ENCODE measurements at places on chromosomes 6 and 20.

GRCh38 chr6:163146036-163146435, 268.5 kb upstream of the QKI start:
- no peak for DNase-seq

- DNase-seq, result peak; percentile 55
These were observed 522 bp upstream of the EPB41L1 start for GRCh38 chr20:36153736-36154699.

DNA sequence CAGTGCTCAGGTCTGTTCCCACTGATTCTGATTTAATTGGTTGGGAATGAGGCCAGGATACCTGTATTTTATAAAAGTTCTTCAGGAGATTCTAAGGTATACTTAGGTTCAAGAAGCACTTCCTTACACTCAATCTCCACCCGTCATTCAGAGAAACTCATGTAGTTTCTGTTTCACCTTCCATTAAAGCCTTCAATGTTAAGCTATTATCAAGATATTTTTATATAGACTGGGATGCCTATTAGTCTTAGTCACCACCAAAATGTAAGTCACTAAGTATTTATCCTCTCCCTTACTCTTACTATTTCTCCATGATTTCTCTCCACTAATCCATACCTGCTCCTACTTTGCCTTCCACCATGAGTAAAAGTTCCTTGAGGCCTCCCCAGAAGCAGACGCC, 38.1 kb upstream of the GCLC start:
- DNase-seq, result no peak

DNA sequence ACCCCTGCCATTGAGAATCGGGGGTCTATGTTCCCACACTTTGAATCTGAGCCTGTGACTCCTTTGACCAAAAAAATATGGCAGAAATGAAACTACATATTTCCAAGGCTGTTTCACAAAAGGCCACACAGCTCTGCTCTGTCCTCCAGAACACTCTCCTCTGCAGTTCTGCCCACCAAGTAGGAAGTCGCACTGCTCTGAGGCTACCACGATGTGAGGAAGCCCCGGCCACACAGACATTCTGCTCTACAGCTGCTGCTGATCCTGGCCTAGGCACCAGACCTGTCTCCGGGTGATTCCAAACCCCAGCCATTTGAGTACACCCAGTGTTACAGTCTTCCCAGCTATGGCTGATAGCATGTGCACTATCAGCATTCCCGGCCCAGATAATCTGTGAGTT, 85.1 kb downstream of the LYRM4 start:
- DNase-seq, result no peak

- no peak for DNase-seq
These were observed 417.3 kb downstream of the LMBRD1 start for GRCh38 chr6:69379518-69379917.

- no peak for DNase-seq
These were observed 185.8 kb upstream of the RAB32 start for GRCh38 chr6:146357578-146358430.

GRCh38 chr6:128256095-128256494, 264.3 kb downstream of the PTPRK start:
- DNase-seq, result no peak

DNA sequence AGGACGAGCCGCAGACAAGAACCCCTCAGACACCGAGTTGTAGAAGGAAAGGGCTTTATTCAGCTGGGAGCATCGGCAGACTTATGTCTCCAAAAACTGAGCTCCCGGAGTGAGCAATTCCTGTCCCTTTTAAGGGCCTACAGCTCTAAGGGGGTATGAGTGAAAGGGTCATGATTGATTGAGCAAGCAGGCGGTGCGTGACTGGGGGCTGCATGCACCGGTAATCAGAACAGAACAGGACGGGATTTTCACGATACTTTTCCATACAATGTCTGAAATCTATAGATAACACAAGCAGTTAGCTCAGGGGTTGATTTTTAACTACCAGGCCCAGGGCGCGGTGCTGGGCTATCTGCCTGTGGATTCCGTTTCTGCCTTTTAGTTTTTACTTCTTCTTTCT, 226.4 kb upstream of the PLCB4 start:
- no peak for DNase-seq

- no peak for DNase-seq
These were observed 2.3 kb downstream of the TCEA2 start for GRCh38 chr20:64065062-64065973.

DNA sequence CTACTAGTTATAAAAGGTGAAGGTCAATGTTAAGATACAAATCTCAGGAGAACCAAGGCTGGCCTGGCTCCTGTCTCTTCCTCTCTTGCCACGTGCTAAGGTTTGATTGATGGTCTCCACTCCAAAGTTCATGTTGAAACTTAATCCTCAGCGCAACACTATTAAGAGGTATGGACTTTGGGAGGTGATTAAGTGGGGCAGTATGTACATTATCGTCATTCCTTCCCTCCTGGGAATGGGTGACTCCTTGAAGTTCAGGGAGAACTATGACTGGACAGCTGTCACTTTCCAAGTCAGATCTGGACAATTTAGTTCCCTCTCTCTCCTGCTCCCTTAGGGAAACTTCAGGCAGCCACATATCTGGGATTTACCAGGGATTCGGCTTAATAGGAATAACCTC, 50.5 kb downstream of the KCNK5 start:
- no peak for DNase-seq

DNA sequence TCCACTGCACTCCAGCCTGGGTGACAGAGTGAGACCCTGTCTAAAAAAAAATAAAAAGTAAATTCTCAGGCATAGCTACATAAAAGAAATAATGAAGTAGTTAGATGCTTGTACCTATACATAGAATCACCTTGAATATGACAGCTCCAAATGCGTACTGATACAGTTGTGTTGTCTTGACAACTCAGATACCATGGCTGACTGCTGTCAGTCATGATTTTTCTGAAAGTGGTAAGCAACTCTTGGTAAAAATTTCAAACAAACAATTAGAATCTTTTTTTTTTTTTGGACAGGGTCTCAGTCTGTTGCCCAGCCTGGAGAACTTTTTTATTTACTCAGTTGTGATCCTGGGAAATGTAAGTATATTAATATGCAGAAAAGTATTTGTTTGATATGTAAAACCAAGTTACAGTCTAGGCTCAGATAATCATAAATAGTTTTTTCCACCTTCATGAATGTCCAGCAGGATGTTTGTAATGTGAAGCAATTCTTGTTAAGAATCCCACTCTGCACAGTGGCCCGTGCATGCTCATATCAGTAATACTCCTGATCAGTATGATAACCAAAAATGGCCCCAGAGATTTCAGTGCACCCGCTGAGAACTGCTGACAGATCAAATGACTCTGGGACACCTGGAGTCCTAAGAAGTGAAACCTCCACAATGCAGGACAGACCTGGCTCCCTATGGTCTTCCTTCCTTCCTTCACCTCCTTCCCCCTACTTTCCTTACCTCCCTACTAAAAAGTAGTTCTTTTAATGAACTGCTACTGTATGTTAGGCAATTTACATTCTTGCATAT, 14.0 kb upstream of the MAPK13 start:
- DNase-seq, result no peak
